Stimulated activated CD4-positive, alpha-beta T cell treated with anti-CD3 and anti-CD28 coated beads, TNF-alpha, amount 100 ng/mL, for 24 hours (primary cell): ENCODE measurements at places on chromosomes 6 and 20.

DNA sequence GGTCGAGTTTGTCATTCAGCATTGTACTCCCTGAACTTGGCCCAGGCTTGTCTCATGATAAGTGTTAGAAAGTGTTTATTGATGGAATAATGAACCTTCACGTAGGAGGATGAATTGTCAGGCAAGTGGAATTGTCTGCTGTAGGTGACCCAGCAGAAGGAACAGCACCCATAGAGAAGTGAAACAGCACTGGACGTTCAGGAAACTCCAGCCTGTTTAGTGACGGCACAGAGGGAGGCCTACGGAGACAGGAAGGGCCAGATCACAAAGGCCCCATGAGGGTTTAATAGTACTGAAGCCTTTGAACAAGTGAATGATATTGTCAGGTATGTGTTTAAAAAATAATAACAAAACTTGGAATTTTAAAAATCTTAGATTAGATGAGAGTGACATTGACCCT, 2.9 kb downstream of the STX11 start:
- DNase-seq = no peak

GRCh38 chr6:2739335-2739734, 11.4 kb downstream of the MYLK4 start:
- no peak for DNase-seq

GRCh38 chr6:153960281-153960680, 78.8 kb upstream of the OPRM1 start:
- DNase-seq = no peak

GRCh38 chr6:20564777-20565176, 30.5 kb downstream of the CDKAL1 start:
- DNase-seq = no peak

DNA sequence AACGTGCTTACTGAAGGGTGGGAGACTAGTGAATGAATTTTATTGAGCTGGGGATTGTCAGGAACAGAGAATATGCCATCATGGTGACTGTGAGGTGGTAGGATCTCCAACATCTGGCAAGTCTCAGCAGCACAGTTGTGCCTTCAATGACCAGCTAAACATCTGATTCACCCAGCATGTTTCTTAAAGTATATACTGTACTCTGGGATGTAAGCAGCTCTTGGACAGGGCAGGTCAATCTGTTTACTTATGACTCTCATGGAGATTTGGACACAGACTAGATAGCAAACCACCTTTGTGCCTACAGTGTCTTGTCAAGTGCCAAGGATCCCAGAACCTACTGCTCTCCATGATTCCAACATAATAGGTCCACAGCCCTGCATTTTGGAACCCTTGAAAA, 801.0 kb upstream of the CITED2 start:
- no peak for DNase-seq

GRCh38 chr6:151070631-151071051, 169.1 kb upstream of the AKAP12 start:
- DNase-seq = no peak

DNA sequence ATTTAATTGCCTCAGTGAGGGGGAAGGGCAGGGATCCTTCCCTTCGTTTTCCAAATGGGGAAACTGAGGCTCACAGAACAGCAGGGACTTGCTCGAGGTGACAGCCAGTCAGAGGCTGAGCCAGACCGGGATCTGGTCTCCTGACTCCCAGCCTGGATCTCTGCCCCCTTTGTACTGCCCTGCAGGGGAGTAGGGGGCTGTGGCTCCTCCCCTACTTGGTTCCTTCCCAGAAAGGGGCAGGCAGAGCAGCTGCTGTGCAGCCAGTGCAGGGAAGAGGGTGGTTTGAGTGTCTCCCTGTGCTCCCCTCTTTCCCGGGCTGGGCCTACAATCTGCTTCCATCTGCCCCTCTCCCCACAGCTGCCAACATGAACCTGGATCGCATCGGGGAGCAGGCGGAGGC, 37.6 kb downstream of the UQCC2 start:
- DNase-seq = no peak

DNA sequence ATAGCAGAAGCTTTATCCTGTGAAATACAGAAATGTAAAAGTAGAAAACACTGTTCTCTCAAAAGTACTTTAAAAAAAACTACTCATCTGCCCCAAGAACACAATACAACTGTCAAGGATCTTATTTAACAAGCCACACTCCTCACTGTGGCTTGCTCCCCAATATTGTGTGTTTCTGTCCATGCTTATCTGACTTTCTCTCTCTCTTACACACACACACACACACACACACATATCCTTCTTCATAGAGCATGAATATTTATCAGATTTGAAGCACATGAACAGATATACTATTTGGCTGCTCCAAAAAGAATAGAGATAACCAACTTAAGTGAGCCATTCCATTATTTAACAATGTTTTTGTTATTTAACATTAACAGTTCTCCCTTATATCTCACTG, 3.6 kb upstream of the PHIP start:
- no peak for DNase-seq

- no peak for DNase-seq
These were observed 22.7 kb downstream of the MRPL14 start for GRCh38 chr6:44104481-44105021.

GRCh38 chr20:20295621-20296498, 72.0 kb upstream of the INSM1 start:
- no peak for DNase-seq

GRCh38 chr6:143139239-143139784, 78.6 kb downstream of the AIG1 start:
- no peak for DNase-seq

GRCh38 chr6:85464260-85464644, 14.4 kb downstream of the NT5E start:
- DNase-seq = peak; percentile 50

DNA sequence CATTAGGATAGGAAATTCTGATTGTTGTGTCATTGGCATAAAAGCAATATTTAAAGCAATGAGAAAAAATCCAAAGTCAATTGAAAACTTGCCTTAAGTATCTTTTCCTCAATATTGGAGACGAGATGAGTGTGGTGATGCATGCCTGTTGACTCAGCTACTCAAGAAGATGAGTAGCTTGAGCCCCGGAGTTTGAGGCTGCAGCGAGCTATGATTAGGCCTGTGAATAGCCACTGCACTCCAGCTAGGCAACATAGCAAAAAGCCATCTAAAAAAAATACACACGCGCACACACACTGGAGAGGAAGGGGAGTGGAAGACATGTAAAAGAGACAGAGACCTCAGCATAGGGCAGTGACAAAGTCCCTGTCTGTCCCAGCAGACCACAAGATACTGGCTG, 9.7 kb upstream of the MARCKS start:
- DNase-seq = no peak

- DNase-seq = no peak
These were observed 52.7 kb downstream of the DLL1 start for GRCh38 chr6:170237999-170238740.

GRCh38 chr6:148395583-148396101, 53.0 kb downstream of the SASH1 start:
- DNase-seq = no peak

- no peak for DNase-seq
These were observed 117.5 kb downstream of the CEBPB start for GRCh38 chr20:50308166-50308512.

DNA sequence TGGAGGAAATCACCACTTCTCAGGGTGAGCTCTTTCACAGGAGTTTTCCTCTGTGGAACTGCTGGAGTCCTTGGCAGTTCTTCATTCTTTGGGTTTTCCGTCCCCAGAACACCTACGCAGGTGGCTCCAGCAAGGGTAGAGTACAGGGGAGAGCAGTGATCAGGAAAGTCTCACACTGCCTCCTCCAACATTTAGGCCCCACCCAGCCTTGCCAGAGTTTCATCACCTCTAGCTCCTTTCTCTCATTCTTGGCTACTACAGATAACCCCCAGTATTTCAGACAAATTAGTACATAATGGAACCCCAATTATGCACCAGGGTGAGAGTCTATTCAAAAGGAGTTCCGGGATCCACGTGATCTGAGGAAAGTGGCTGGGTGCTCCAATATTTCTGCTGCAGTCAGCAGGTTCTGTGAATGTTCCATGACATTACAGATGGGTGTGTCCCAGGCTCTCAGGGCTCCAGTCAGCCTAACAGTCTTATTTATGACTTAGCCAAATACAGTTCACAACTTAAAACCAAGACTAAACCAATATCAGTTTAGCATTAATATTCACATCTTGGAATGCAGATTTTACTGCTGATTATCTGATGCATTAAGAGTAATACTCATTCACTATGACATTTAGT, 44.6 kb downstream of the GPR63 start:
- DNase-seq = no peak

- DNase-seq = no peak
These were observed 409.9 kb upstream of the MARCKS start for GRCh38 chr6:113447088-113447831.
